ENCODE measurements at places on chromosomes 16 and 17.
A peak's percentile ranks its signal among the peaks of the same experiment; 100 is the strongest.

GRCh38 chr17:41629826-41630670 lies 5.7 kb upstream of the KRT17 start:
- DNase-seq, result no peak

DNA sequence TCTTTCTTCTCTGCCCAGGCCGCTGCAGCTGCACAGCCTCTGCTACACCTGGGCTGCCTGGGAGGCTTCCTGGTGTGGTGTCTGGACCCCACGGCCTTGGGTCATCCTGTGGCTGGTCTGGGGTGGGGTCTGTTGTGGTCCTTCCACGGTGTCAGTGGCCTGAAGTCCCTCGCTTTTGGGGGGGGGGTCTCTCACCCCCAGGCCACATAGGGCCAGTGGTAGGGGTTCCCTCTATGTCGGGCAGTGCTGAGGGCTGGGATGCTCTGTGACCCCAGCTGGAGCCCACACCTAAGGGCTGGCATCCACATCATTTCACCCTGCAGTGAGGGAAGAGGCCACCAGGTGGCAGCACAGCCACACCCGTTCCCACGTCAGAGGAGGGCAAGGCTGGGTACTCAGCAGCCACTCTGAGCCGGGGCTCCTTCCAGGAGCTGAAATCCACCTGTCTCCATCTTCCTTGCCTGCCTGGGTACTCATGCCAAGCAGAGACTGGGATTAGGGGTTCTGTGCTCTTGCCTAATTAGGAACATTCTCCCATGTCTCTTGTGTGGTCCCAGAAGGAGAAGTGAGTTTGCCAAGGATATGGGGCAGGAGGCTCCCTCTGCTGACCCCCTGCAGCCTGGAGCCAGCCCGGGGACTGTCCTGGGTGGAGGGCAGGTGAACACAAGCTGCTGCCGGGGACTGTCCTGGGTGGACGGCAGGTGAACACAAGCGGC lies 13.0 kb downstream of the ENGASE start:
- DNase-seq, result peak; percentile 71

- no peak for DNase-seq
Measured at GRCh38 chr17:60303406-60304099, 88.4 kb downstream of the USP32 start.

GRCh38 chr17:28357901-28358197 lies 522 bp upstream of the POLDIP2 start:
- DNase-seq, result no peak

- DNase-seq, result no peak
Measured at GRCh38 chr17:41499714-41500113, 5.7 kb downstream of the KRT13 start.

- DNase-seq, result no peak
Measured at GRCh38 chr17:49494986-49495841, at the start of gene NGFR. TSS of gene NGFR (plus strand) at chr17:49495293. CDS start at chr17:49495418, 125 bp downstream.

DNA sequence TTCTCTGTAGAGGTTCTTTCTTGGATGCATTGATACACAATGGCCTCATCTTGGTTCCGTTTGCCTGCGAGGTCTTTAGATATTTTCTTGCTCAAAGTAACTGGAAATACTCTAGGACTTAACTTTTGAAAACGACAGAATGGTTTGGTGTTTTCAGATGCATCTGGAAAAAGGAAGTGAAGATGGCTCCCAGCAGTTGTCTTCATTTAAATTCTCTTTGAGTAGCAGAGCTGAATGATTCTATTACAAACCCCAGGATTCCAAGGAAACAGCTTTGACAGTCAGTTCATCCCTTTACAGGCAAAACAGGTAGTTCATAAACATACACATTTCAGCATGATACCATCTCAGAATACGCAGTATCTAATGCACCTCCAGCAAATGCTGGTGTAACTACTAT lies 54.8 kb downstream of the PSMD12 start:
- no peak for DNase-seq

DNA sequence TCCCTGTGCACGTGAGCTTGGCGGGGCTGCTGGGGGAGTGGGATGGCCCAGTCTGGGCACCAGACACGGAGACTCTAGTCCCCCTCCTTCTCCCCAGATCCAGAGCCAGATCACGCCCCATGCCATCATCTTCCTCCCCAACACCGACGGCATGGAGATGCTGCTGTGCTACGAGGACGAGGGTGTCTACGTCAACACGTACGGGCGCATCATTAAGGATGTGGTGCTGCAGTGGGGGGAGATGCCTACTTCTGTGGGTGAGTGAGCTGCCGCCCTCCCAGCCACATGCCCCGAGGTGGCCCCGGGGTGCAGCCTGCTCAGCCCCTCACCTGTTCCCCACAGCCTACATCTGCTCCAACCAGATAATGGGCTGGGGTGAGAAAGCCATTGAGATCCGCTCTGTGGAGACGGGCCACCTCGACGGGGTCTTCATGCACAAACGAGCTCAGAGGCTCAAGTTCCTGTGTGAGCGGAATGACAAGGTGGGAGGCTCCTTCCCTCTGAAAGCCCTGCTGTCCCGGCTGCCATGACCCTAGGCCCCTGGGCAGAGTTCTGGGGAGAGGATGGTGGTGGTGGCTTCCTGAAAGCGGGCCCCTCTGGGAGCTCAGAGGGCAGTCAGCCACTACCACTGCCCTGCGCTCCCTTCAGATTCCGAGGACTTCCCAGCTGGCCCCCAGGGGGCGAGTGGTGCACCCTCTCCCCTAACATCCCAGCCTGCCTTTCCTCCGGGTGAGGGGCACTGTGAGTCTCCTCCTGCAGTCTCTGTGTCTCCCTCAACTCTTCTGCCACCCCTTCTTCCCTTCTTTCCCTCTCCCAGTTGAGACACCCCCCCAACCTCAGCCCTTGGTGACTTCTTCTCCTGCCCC lies 2.8 kb upstream of the C17orf107 start:
- DNase-seq, result no peak

GRCh38 chr17:34979650-34980352 lies 511 bp upstream of the LIG3 start:
- no peak for DNase-seq

GRCh38 chr16:71803305-71803690 lies 5.3 kb downstream of the AP1G1 start:
- no peak for DNase-seq

Measured in stimulated activated CD4-positive, alpha-beta T cell treated with anti-CD3 and anti-CD28 coated beads, Interleukin-12 subunit alpha, Interleukin-12 subunit beta, amount 100 ng/mL, for 24 hours (primary cell).